ENCODE measurements at places on chromosomes 2 and 18.
A peak's percentile ranks its signal among the peaks of the same experiment; 100 is the strongest.

- DNase-seq, result no peak
Measured at GRCh38 chr18:63150326-63150725, 169.2 kb downstream of the BCL2 start.

GRCh38 chr2:112646791-112647689 is 1.3 kb downstream of the SLC20A1 start:
- no peak for DNase-seq

GRCh38 chr2:216960671-216961268 is 100.9 kb upstream of the TNP1 start:
- DNase-seq, result no peak

DNA sequence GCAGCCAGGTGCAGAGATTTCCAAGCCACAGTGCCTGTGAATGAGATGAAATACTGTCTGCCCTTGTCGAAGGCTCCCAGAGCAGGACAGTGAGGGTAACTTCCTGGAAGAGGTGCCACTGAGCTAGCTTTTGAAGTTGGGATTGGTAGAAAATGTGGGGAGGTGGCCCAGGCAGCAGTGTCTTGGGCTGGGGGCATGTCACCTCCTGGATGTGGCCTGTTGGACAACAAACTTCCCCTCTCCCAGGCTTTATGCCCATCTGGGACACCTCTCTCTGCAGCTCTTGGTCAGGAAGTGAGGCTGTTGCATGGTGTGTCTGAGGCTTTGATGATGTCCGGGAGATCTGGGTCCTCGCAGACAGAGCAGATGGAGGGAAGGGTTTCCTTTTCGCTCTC is 151.4 kb downstream of the DYSF start:
- no peak for DNase-seq

- DNase-seq, result peak; percentile 5
Measured at GRCh38 chr18:70046796-70047195, 99.1 kb upstream of the CD226 start.

GRCh38 chr18:39167990-39168389 is 1602.4 kb upstream of the CELF4 start:
- no peak for DNase-seq

- DNase-seq, result peak; percentile 41
Measured at GRCh38 chr2:60213865-60214625, 339.4 kb downstream of the BCL11A start.

DNA sequence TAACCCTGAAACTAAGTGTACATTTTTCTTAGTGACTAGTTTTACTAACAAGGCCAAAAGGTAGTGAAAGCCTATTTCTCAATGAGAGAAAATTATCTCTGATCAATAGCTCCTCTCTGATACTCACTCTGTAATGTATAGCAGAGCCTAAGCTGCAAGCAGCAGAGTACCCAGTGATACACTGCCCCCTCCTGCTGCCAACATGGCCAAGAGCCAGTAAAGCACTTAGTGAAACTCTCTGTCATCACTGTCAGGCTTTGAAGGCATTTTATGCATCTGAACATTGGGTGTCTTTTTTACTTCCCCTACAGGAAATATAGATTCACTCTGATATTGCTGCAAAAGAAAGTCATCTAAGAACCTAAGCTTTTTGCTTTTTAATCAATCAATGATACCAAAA is 784.1 kb upstream of the CDH7 start:
- no peak for DNase-seq

Data from GM03348 (cell line).